Psoas muscle (tissue), 8 donors: ENCODE measurements at places on chromosomes 5 and 9. TPM values are rescaled to one million over a fixed set of nuclear protein-coding genes. Genes with fewer than 3 reads are reported as not detected.

DNA sequence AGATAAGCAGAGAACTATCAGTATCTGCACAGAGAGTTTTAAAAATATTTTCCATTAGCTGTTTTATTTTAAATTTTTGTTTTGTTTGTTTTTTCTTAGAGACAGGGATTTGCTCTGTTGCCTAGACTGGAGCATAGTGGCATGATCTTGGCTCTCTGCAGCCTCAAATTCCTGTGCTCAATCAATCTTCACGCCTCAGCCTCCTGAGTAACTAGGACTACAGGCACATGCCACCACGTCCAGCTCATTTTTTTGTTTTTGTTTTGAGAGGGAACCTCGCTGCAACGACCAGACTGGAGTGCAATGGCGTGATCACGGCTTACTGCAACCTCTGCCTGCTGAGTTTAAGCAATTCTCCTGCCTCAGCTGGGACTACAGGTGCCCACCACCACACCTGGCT, 138.2 kb upstream of the LPAR1 start:
- no peak for DNase-seq

DNA sequence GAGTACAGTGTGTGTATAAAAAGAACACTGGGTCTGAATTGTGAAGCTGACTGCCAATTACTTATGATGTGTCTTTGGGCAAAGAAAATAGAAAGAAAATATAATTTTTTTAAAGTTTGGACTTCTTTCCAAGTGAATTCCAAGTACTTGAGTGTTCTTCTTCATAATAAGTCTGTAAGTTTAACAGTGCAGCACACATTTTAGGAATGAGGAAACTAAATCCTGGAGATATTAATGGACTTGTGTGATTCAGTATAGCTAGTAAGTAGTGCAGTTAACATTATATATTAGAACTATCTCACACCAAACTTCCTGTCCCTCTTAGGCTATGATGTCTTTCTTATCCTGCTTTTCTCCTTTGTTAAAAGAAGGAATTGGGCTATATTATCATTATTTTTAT, 1953.8 kb downstream of the MAT2B start:
- no peak for DNase-seq

The SHC3 gene
- 0.12 TPM for total RNA-seq

GRCh38 chr5:115774684-115775083, 41.8 kb downstream of the CDO1 start:
- no peak for DNase-seq

GRCh38 chr9:1125741-1126140, 75.6 kb downstream of the DMRT2 start:
- no peak for DNase-seq

DNA sequence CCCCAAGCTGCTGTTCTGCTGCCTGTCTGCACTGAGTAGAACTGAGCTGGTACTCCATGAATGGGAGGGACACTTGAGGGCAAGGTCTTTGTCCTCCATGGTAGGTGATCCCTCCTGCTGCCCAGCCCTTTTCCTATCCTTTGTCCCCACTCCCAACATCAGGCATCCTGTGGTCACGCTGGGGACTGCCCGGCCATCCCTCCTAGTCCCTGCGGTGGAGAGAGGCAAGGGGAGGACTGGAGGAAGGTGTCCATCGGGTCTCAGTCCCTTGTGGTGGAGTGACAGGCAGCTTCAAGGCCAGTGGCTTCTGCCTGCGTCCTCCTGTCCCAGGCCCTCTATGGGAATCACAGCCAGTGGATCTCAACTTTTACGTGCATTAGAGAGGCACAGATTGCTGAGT, 25.9 kb downstream of the ROR2 start:
- no peak for DNase-seq

DNA sequence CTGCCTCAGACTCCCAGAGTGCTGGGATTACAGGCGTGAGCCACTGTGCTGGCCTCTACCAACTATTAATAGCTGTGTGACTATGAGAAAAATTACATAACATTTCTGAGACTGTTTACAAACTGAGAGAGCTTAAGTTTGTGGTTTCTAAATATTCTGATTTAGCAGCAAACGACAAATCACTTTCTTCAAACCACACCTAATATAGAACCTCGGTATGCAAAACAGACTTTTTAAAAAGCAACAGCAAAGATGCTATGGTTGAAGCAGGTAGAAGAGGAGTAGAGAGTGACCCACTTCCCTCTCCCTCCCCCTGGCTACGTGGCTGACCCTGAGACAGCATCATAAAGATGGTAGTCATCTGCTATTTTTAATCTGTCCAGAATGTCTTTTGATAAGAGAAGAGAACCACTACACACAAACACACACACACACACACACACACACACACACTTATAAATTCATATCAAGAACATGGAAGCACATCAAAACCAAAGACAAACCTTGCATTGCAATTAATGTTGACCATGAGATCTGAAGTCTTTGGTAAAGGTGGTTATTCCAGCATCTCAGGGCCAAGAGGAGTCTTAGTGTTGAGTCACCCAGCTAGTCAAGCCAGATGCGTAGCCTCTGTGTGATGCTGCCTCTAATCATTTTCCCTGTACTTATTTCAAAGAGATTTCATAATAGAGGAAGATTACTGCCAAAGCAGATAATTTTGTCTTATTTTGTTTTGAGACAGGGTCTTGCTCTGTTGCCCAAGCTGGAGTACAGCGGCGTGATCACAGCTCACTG, 58.1 kb upstream of the TMEM215 start:
- no peak for DNase-seq

- no peak for DNase-seq
These were observed 151.8 kb upstream of the GPR151 start for GRCh38 chr5:146667633-146668272.

DNA sequence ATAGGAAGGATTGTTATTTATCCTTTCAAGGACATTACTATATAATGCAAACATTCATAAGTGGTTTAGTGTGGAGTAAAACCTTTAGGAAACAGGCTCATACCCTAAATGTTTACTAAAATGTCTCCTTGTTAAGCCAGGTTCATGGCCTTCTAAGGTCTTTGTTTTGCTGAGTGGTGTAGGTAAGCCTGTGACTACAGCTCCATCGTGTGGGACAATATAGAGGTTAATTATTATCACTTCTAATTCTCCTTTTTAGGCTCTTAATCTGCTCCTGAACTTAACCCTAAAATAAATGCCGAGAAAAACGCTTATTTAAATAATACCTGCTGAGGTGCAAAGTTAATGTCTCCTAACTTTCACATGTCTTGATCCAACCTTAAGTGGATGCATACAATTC, 43.8 kb downstream of the SPINK5 start:
- no peak for DNase-seq

GRCh38 chr9:26694381-26695297, 198.0 kb downstream of the CAAP1 start:
- DNase-seq, result no peak

The RETREG1 gene
- total RNA-seq, result 203 TPM

- DNase-seq, result peak; percentile 82
These were observed 7.7 kb downstream of the FGFR4 start for GRCh38 chr5:177094224-177095087.

GRCh38 chr5:174231956-174232487, 186.5 kb downstream of the NSG2 start:
- no peak for DNase-seq

- DNase-seq, result no peak
These were observed 17.3 kb downstream of the TRUB2 start for GRCh38 chr9:128304971-128305288.

The FBP1 gene
- total RNA-seq, result 1.1 TPM

DNA sequence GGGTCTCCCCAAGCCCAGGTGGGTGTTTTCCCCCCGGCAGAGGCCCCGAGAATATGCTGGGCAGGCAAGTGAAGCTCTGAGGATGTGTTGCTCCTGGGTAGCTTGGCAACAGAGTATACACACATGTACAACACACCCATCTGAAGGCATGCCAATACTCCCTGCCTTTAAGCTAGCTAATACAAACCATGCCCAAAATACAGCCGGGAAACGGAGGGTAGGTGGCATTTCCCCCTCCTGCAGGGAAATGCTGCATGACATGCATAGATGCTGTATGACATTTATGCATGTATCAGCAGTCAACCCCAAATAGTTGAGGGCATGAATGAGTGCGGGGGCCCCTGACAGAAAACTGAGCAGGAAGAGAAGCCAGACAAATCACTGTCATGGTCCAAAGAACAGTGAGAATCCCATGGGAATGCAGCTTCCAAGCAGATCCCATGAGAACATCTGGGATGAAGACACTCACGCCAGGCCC, 614.1 kb downstream of the EBF1 start:
- peak; percentile 51 for DNase-seq

DNA sequence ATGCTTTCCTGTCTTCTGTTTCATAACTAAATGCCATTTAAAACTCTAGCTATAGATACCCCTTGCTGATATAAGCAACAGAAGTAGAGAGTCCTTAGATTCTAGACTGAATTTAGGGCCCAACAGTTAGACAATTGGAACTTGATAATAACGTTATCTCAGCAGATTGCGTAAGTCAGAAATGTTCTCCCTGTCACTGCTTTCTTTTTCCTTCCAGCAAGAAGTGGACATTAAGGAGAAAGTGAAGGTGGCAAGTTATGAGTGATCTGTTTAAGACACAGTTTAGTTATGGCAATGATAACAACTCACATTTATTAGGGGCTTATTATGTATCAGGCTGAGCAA, 6.9 kb upstream of the GLIS3 start:
- DNase-seq, result no peak

DNA sequence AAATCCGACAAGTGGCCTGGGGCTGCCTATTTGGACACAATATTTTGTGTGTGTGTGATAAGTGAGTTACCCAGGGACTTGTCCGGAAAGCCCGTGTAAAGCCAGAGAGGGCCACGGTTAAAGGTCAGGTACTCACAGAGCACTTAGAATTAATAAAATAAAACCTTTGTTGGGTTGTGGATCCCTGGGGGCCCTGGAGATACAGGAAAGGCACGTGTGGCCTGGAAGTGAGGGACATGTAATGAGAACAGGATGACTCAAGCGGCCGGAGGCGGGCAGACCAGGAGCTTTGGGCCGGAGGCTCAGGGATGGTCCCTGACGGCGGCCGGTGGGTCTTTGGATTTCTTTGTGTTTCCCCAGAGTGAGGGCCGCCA, 1.0 kb downstream of the DMRT2 start:
- peak; percentile 61 for DNase-seq

DNA sequence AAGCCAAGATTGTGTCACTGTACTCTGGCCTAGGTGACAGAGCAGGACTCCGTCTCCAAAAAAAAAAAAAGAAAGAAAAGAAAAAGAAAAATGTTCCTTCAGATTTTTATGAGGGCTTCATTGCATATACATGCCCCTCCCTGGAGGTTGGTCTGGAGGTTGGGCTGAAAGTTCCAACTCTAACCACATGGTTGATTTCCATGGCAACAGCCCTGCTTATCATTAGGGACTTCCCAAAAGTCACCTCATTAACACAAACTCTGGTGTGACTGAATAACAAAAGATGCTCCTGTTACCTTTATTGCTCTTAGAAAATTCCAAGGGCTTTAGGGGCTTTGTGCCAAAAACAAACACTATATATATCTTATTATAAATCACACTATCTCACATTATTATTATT, 113.8 kb downstream of the TMC1 start:
- DNase-seq, result no peak

DNA sequence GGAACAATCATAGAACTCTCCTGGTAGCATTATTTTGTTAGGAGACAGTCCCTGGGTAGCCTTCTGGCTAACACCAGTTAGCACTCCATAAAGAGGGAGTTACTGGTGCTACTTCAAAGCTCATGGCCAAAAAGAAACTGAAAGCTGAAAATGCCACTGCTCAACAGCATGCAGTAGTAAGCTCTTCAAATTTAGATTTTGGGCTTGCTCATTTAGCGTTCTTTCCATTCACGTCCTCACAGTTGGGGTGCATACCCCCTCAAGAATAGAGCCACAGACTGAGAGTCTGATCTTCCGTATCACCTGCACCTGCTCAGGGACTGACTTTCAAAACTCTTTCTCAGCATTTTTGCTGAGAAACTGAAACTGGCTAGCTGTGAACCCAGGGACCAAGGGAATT, 24.7 kb downstream of the NTRK2 start:
- no peak for DNase-seq

GRCh38 chr5:77709340-77709739, 66.8 kb downstream of the TBCA start:
- DNase-seq, result no peak

The TNC gene
- 94.7 TPM for total RNA-seq

DNA sequence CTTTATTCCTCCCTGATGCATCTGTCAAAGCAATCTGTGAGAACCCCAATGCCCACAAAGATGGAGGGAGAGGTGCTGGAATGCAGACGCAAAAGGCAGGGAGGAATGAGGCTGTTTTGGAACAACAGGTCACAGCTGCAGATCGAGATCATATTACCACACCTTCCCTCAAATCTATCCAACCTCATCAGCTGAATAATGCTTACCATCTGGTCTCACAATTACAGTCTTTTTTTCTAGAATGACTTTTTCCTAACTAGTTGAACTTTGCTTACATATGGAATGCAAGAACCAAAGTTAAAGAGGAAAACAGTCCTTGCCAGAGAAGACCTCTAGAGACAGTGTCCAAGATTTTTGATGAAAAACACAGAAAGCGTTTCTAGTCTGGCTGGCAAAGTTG, 158.1 kb downstream of the LPAR1 start:
- DNase-seq, result no peak

GRCh38 chr5:57695706-57696388, 213.2 kb upstream of the ACTBL2 start:
- no peak for DNase-seq

The OCLN gene
- 0.17 TPM for total RNA-seq

GRCh38 chr9:128912270-128912853, 8.4 kb upstream of the PHYHD1 start:
- no peak for DNase-seq

- no peak for DNase-seq
These were observed 70.8 kb downstream of the MFAP3 start for GRCh38 chr5:154109416-154110106.

The C5orf58 gene
- not detected for total RNA-seq
